ENCODE measurements at places on chromosomes 3 and 15. TPM values are rescaled to one million over a fixed set of nuclear protein-coding genes. Genes with fewer than 3 reads are reported as not detected.
A peak's percentile ranks its signal among the peaks of the same experiment; 100 is the strongest.

CISH gene
- total RNA-seq = 19.1 TPM

DNA sequence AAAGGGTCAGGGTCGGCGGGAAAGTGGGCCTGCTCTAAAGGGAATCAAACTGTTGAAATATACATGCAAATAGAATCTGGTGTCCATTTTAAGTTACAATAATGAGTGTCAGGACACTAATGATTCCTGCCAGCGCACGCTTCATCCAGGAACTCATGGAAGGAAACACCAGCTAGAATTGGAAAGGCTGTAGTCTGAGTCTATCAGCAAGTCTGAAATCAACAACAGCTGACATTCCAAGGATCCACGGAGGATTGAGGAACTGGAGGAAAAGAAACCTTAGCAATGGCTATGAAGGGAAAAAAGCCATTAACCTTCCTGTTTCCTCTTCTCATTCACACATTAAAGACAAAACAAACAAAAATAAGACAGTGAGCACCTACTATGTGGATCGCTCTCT is 1063.1 kb downstream of the NTRK3 start:
- no peak overlapping the region for H3K27ac ChIP-seq
- H3K4me3 ChIP-seq = no peak overlapping the region
- no peaks in the 10 kb centered on the region for H3K36me3 ChIP-seq
- no peaks in the 10 kb centered on the region for H3K27me3 ChIP-seq
- H3K4me1 ChIP-seq = no peaks in the 10 kb centered on the region

DNA sequence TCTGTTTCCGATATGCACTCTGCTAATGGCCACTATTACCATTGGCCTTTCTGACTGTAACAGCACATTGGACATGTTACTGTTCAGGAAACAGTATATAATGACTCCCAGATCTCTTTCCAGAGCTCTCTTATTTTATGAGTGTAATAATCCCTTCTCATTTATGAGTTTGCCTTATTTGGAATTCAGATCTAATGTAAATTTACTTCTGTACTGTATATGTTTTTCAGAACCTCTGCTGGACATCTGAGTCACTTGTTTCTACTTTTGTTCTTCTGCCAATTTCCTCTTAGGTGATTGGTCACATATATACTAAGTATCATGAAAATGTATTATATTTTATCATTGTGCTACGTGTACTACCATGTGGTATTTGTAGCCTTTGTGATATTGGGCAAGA is 30.5 kb downstream of the RSRC1 start:
- H3K27ac ChIP-seq = no peak overlapping the region
- no peak for DNase-seq
- no peak overlapping the region for H3K4me3 ChIP-seq
- H3K4me1 ChIP-seq = no peaks in the 10 kb centered on the region

TNFSF10 gene
- 44.5 TPM for total RNA-seq

NGLY1 gene
- total RNA-seq = 21.1 TPM

- H3K27ac ChIP-seq = peak overlapping the region; percentile 93
- DNase-seq = peak; percentile 31
- no peaks in the 10 kb centered on the region for H3K27me3 ChIP-seq
- H3K36me3 ChIP-seq = no peaks in the 10 kb centered on the region
- peaks cover 24% of the 10 kb centered on the region for H3K4me1 ChIP-seq
Observed at GRCh38 chr3:149473357-149474249, 894 bp upstream of the TM4SF4 start.

- H3K27me3 ChIP-seq = no peaks in the 10 kb centered on the region
- no peak overlapping the region for H3K4me3 ChIP-seq
- no peaks in the 10 kb centered on the region for H3K36me3 ChIP-seq
- H3K4me1 ChIP-seq = no peaks in the 10 kb centered on the region
Observed at GRCh38 chr3:161602475-161602874, 105.9 kb downstream of the OTOL1 start.

DNA sequence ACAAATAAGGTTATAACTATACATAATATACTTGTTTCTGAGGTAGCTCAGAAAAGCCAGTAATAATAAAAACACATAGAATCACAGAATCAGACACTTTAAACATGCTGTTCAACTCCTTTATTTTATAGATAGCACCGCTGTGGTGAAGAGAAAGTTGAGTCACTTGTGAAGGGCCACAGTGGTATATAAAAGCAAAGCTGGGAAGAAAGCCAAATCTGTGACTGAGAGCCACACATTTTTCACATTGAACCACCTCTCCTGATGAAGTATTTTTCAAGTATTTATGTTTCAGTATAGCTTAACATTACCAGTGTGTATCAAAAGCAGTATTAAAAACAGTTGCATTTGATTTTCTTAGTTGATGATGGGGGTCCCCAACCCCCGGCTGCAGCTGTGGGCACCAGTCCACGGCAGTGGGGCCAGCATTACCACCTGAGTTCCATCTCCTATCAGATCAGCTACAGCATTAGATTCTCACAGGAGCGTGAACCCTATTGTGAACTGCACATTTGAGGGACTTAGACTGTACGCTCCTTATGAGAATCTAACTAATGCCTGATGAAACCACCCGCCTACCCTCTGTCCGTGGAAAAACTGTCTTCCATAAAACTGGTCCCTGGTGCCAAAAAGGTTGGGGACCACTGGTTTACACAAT is 46.2 kb downstream of the TBL1XR1 start:
- H3K4me3 ChIP-seq = no peak overlapping the region
- no peaks in the 10 kb centered on the region for H3K36me3 ChIP-seq
- H3K27ac ChIP-seq = no peak overlapping the region

GRCh38 chr3:196093317-196094111 is 11.6 kb upstream of the TFRC start:
- no peak overlapping the region for H3K27ac ChIP-seq
- H3K4me1 ChIP-seq = no peaks in the 10 kb centered on the region
- no peaks in the 10 kb centered on the region for H3K27me3 ChIP-seq

GRCh38 chr3:88369767-88370166 is 220.0 kb downstream of the C3orf38 start:
- DNase-seq = no peak
- H3K4me1 ChIP-seq = no peaks in the 10 kb centered on the region
- no peaks in the 10 kb centered on the region for H3K36me3 ChIP-seq

LIPH gene
- total RNA-seq = 0.07 TPM

PDZRN3 gene
- total RNA-seq = 0.56 TPM

DNA sequence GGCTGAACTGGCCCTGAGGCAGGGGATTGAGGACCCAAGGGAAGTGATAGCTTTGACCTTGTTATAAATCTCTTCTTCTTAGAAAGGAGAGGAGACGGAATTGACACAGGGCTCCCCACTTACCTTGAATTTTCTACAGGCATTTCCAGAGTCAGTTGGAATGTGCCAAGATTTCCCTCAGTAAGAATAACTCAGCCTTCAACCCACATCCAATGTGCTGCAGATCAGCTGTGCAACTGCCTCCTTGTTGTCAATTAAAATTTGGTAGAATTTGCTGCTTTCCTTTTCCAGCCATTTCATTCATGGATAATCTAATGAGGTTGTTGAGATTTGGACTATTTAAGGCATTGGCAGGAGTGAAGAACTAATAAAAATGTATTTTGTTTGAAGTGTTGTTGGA is 14.6 kb downstream of the MED12L start:
- no peaks in the 10 kb centered on the region for H3K4me1 ChIP-seq
- DNase-seq = no peak
- no peak overlapping the region for H3K27ac ChIP-seq

CRABP1 gene
- not detected for total RNA-seq

- H3K36me3 ChIP-seq = no peaks in the 10 kb centered on the region
- no peak for DNase-seq
- no peak overlapping the region for H3K27ac ChIP-seq
- no peaks in the 10 kb centered on the region for H3K4me1 ChIP-seq
- no peak overlapping the region for H3K4me3 ChIP-seq
- H3K27me3 ChIP-seq = no peaks in the 10 kb centered on the region
Observed at GRCh38 chr3:178706411-178706810, 170.2 kb downstream of the KCNMB2 start.

GRCh38 chr3:7700977-7701376 is 800.6 kb upstream of the LMCD1 start:
- H3K27ac ChIP-seq = no peak overlapping the region
- no peaks in the 10 kb centered on the region for H3K36me3 ChIP-seq

EFL1 gene
- total RNA-seq = 12.4 TPM

TGFBR2 gene
- 24.9 TPM for total RNA-seq

DNA sequence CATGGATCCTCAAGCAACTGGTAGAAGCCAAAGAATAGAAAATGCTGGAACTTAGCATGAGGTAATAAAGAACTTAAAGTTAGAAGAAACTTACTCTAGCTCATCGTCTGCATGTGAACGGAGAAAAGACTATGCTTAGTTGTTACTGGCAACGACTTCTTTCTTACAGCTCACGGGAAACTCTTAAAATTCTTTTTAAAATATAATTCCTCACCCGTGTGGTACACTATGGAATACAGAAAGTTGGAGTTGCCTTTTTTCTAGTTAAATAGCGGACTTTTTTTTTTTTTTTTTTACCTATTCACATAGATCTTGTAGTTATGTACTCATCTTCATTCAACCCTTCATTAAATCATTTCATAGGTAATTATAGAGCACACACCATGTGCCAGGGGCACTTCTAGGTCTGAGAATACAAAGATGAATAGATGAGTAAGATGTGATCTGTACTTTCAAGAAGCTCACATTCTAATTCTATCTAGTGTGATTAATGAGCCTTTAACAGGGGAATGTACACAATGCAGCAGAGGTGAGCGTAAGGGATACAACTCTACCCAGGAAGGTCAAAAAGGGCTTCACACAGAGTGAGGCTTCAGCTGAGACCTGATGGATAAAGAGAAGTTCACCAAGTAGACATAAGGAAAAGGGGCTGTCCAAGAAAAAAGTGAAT is 18.4 kb upstream of the KCNMB2 start:
- H3K27ac ChIP-seq = no peak overlapping the region
- H3K4me3 ChIP-seq = no peak overlapping the region
- H3K36me3 ChIP-seq = no peaks in the 10 kb centered on the region
- no peaks in the 10 kb centered on the region for H3K27me3 ChIP-seq

GRCh38 chr15:24819680-24820079 is 135.1 kb upstream of the SNRPN start:
- no peak overlapping the region for H3K4me3 ChIP-seq
- H3K36me3 ChIP-seq = no peaks in the 10 kb centered on the region
- H3K27ac ChIP-seq = no peak overlapping the region
- H3K4me1 ChIP-seq = no peaks in the 10 kb centered on the region
- no peak for DNase-seq

- no peak overlapping the region for H3K27ac ChIP-seq
- no peak overlapping the region for H3K4me3 ChIP-seq
- DNase-seq = no peak
- H3K36me3 ChIP-seq = no peaks in the 10 kb centered on the region
- H3K4me1 ChIP-seq = no peaks in the 10 kb centered on the region
Observed at GRCh38 chr15:50135031-50135551, 16.1 kb upstream of the ATP8B4 start.

CLSTN2 gene
- total RNA-seq = 3.3 TPM

DNA sequence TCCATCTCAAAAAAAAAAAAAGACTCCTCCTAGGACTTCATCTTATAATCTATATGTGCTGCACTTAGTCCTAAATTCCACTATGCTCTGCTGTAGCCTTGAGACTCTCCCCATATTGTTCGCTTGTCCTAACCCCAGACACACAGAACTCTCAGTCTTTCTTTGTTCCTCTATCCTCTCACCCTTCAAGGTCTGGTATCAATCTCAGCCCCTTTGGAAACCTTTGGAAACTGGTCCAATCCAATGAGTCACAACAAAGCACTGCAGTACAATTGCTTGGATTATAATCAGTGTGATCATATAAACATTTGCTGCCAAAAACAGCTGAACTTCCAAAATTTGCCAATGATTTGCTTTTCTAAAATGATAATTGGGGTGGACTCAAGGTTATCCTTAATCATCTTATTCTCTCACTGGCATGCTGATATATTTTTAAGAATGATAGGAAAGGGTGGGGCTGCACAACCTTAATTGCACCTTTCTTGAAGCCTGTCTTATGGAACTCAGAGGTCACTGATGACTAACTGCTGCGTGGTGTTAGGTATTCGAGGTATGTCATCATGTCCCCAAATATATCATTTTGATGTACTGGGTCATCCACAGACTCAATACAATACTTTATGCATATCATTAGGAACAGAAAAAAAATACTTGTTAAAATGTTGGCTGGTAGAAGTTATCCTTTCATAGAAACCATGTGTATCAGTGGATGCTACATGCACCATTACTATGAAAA is 756.7 kb downstream of the NR2F2 start:
- no peak overlapping the region for H3K27ac ChIP-seq
- H3K36me3 ChIP-seq = no peaks in the 10 kb centered on the region
- no peak overlapping the region for H3K4me3 ChIP-seq
- no peaks in the 10 kb centered on the region for H3K4me1 ChIP-seq

- peak overlapping the region; percentile 98 for H3K27ac ChIP-seq
- DNase-seq = no peak
- peaks cover 14% of the 10 kb centered on the region for H3K4me1 ChIP-seq
Observed at GRCh38 chr15:75368689-75369239, 357 bp upstream of the MAN2C1 start.

ACAN gene
- not detected for total RNA-seq

PLSCR2 gene
- total RNA-seq = not detected

COL6A5 gene
- total RNA-seq = not detected

IGSF10 gene
- 0.35 TPM for total RNA-seq

TMEM212 gene
- not detected for total RNA-seq

DNA sequence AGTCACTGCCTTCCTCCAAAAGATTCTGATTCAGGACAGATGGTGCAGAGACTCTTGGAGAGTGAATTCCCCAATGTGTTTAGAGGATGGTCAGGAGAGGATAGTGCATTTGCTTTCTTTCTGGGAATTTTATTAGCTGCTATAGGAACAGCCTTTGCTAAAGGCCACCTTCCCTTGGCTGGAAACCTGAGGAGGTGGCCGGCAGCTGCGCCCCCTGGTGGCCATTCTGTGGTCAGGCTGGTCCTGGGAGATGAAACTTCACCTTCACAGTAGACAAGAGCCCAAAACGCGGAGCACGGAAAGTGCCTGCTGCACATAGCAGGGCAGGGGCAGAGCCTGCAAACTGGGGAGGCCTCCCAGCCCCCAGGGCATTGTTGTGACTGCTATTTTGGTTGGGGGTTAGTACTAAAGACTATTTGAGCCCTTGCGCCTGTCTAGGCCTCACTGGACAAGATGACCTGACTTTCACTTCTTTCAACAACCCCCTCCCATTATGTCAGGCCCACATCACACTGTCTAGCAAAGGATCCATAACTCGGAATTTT is 34.3 kb downstream of the SEC22C start:
- H3K27ac ChIP-seq = no peak overlapping the region
- no peak overlapping the region for H3K4me3 ChIP-seq
- no peaks in the 10 kb centered on the region for H3K36me3 ChIP-seq
- DNase-seq = peak; percentile 83

DNA sequence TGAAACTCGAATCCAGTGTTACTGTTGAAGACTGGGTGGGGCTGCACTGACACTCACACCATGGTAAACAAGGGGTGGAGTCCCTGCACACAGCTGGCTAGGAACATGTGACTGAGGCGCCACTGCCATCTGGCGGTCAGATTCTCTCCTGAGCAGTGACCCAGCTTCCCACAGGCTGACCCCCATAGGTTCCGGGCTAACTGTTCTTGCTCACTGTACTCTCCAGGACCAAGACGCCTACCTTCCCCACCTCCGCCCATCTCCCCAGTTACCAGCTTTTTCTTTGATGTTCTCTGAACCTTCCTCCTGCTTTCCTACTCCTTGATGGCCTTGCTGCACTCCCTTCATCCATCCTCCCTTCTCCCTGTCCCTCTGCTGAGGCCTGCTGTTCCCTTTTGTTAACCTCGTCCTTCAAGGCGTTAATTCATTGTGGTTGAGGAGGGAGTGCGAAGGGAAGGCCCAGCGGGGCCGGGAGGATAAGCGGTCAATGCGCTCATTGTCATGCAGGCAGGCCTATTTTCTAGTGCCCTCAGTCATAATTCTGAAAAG is 115.2 kb downstream of the ATP8B4 start:
- no peak overlapping the region for H3K4me3 ChIP-seq
- H3K27ac ChIP-seq = no peak overlapping the region
- no peaks in the 10 kb centered on the region for H3K4me1 ChIP-seq
- H3K27me3 ChIP-seq = no peaks in the 10 kb centered on the region
- peak; percentile 80 for DNase-seq

All from right lobe of liver (tissue), 6 donors.